ENCODE measurements at places on chromosomes 4 and X.

DNA sequence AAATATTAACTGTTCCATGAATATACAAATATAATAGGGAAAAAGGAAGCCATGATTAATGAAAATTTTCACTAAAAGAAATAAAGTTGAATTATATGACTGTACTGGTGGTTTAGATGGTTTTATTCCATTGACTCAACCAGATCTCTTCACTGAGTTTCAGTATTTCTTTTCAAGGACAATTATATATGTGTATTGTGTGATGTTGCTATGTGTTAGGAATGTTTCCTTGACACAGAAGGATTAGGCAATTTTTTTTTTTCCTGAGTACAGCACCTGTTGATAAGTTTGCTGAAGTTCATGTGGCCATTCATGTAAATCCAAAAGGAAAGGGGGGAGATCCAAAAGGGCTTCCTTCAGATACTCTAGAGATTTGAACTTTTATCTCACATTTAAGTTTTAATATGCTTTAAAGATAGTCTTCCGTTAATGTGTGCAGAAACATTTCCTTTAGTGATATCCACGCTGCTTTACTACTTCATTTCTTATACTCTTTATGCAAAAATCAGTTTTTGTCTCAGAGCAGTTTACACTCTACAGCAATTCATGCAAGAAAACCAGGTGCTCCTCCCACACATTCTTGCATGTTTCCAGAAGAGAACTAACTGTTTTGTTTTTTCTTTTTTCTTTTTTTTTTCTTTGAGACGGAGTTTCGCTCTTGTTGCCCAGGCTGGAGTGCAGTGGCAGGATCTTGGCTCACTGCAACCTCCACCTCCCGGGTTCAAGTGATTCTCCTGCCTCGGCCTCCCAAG, 249.1 kb downstream of the RPA4 start:
- no peak for DNase-seq

GRCh38 chrX:83160096-83160495, 348.0 kb upstream of the POU3F4 start:
- no peak for DNase-seq

DNA sequence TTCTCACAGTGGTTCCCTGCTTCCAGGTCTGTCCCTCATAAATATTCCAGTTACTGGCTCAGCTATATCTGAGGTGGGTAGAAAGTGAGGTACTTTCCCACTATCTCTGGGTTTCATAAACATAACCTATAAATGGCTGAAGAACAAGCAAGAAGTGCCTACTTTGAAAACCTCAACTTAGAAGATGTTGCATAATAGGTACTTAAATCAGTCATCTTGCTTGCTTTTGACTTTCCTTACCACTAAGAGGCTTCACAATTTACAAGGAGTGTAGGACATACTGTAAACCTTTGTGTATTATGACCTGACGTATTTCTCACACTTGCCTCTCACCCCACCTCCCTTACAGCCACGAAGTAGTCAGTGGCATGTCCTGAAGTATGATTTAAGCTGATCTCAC, 145.9 kb downstream of the PCDH19 start:
- peak; percentile 52 for DNase-seq

DNA sequence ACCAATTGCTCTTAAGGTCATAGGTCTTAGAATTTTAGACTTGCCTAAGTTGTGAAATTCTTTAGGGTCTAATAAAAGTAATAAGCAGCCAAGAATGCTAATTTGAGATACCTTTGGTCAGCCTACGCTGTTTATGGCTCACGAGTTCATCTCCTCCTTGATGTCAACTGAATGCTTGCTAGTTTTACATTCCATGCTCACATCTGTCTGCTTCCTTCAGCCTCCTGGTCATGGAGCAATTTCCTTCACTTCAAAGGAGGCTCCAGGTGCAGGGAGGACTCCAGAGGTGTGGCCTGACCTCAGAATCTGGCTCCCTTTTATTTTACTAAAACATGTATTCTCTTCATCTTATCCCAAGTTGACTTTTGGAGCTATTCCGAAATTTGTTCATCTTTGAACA, 23.3 kb upstream of the LNX1 start:
- no peak for DNase-seq

- DNase-seq = no peak
These were observed 2.1 kb downstream of the ANOS1 start for GRCh38 chrX:8729811-8730210.

- DNase-seq = no peak
These were observed 1.2 kb downstream of the SPOCK3 start for GRCh38 chr4:167232805-167233684.

GRCh38 chrX:7904562-7904961, 22.7 kb downstream of the PNPLA4 start:
- DNase-seq = no peak

- no peak for DNase-seq
These were observed at the start of gene TLR7 for GRCh38 chrX:12866451-12867377. TSS of gene TLR7 (plus strand) at chrX:12867072. CDS start at chrX:12867579, 507 bp downstream.

- DNase-seq = no peak
These were observed 3.5 kb upstream of the SH3BP2 start for GRCh38 chr4:2789351-2789750.

DNA sequence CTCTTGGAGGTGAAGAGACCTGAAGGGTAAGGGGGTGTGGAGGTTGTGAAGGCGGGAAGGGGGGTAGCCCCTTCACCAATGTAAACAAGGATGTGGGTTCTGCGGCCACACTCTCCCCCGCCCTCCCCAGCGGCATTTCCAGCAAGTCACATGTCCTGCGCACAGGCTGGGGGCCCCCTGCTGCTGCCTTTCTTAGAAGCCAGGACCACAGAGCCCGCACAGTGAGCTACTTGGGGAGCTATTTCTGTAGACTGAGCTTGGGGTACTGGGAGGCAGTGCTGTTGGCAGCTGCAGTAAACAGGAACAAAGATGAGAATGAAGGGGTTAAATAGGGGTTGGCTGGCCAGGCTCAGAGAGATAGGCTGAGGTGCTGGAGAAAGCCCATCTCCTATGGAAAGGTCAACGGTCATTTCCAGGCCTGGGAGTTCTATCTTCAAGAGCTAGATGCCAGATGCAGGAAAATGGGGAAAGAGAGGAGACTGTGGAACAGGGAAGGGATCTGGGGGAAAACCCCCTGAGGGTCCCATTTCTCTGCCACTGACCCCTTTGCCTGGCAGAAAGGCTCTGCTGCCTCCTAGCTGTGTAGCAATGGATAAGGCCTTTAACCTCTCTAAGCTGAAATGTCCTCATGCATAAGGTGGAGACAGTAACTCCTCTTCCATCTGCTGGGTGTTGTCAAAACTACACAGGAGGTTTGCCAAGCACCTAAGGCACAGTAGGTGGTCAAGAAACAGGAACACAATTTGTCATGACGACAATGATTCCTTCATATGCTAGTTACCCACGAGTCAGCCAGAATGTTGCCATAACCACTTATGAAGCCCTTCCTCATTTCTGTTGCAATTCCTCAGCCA, 18.5 kb upstream of the PIM2 start:
- DNase-seq = peak; percentile 95

GRCh38 chrX:132491191-132491590, 2.4 kb upstream of the MBNL3 start:
- peak; percentile 39 for DNase-seq

DNA sequence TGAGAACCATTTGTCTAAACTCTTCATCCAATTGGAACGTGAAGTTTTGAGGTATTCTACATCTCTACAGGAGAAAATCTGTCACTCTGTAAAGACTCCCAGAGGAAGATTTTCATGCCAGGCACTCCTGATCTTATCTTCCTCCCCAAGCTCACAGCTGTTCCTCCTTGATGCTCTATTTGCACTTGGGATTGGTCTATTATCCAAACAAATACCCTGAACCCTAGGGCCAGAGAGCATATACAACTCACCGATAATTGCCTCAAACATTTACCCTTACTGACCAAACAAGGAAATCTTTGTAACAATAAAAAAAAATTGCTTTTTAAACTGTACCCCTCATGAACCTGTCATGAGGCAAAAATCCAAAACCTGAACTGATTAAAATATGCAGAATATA, 372.7 kb downstream of the SH2D1A start:
- no peak for DNase-seq

GRCh38 chr4:140078366-140078765, 75.6 kb downstream of the MAML3 start:
- no peak for DNase-seq

- no peak for DNase-seq
These were observed 66.2 kb downstream of the VCX3A start for GRCh38 chrX:6468706-6469105.

- peak; percentile 47 for DNase-seq
These were observed 117.1 kb upstream of the BMP3 start for GRCh38 chr4:80913381-80913780.

GRCh38 chr4:29311247-29311646, 1408.9 kb upstream of the PCDH7 start:
- no peak for DNase-seq

GRCh38 chr4:6920171-6920570, 10.5 kb downstream of the TBC1D14 start:
- no peak for DNase-seq

GRCh38 chr4:142347241-142347640, 498.9 kb downstream of the INPP4B start:
- DNase-seq = no peak

GRCh38 chr4:37232315-37232714, 12.2 kb upstream of the NWD2 start:
- DNase-seq = no peak

- DNase-seq = no peak
These were observed 54.9 kb downstream of the REELD1 start for GRCh38 chr4:146269228-146269653.

GRCh38 chr4:116480546-116480945, 604.8 kb downstream of the TRAM1L1 start:
- DNase-seq = no peak

- DNase-seq = no peak
These were observed 1444.2 kb downstream of the ADGRL3 start for GRCh38 chr4:62644372-62644771.

DNA sequence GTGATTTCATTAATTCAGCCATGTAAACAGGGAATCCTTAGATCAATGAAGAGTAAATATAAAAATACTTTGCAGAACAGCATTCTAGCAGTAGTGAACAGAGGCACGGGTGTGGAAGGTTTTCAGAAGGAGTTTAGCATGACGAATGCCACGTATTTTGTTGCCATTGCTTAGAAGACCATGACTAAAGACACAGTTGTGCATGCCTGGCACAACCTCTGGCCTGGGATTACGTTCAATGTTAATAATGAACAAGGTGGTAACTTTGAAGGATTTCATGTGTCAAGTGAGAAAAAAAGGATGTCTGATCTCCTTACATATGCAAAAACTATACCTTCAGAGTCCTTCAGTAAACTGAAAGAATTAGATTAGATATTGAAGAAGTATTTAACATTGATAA, 171.9 kb downstream of the MAGEB5 start:
- DNase-seq = no peak

DNA sequence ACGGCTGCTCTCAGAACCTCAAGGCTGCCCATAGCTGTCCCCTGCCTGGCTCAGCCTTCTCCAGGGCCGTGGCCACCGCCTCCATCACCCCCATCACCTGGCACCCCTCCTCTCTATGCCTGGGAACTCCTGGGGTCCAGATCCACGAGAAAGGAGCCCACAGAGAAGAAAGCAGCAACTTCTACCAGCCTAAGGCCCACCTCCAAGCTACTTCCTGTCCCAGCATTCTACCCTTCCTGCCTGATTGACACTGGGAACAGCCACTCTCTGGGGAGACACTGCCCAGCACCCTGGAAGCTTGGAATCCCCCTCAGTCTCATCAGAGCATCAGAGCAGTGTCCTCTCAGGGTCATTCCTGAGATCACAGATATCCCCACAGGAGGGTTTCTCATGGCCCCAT, 36.9 kb upstream of the PROM1 start:
- DNase-seq = no peak

DNA sequence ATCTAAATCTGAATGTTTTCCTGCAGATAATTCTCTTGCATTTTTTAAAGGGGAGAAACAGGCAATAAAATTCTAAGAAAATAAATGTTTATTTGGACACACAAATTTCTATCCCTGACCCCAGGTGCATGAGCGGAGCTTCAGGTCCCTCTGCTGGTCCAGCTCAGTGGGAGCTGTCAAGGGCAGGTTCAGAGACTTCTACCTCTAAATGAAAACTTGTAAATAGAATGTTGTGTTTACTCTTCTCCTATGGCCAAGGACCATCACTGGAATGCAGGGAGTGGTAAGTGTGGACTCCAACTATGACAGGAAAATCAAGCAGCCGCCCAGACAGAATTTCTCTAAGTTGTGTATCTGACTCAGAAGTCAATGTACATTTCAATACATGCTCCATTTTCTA, 148.6 kb upstream of the TTC29 start:
- DNase-seq = no peak

DNA sequence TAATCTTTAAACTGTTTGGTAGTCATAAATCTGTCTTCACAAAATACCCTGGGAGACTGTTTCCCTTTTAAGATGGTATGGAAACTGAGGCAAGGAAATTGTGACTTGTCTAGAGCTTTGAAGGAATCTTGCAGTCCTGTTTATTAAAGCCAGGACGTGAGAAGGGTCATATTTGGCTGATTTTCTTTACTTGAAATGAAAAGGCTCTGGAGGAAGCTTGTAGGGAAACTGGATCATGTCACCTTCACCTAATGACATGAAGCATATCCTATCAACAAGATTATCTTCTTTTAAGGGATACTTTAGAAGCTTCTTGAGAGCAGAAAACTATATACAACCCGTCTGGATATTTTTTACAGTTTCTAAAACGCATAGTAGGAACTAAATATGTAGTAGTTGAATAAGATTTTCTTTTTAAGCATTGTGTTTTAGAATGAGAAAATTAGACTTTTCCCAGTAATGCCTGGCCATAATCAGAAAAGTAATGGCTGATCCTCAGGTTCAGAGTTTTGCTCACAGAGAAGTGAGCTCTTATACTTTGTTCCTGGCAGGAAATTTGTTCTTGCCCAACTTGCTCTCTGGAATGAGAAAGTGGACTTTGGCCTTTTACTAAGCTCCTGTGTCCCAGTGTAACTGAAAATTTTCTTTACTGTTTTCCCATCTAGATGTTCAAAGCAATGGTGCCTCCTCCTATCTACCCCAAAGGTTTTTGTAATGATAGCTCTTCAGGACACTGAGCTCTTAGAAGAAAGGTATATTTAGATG, 136.8 kb upstream of the AFF2 start:
- no peak for DNase-seq

- DNase-seq = no peak
These were observed 49.4 kb downstream of the ARHGEF6 start for GRCh38 chrX:136731207-136731782.

GRCh38 chr4:14092741-14093140, 465.2 kb upstream of the BOD1L1 start:
- no peak for DNase-seq

- DNase-seq = peak; percentile 40
These were observed 169.0 kb downstream of the CORIN start for GRCh38 chr4:47668810-47669408.

GRCh38 chr4:151437505-151437904, 28.5 kb downstream of the FHIP1A start:
- no peak for DNase-seq
